ENCODE measurements at places on chromosomes 1 and 21.

- no peak for DNase-seq
These were observed 12.5 kb downstream of the NR5A2 start for GRCh38 chr1:200039849-200040474.

DNA sequence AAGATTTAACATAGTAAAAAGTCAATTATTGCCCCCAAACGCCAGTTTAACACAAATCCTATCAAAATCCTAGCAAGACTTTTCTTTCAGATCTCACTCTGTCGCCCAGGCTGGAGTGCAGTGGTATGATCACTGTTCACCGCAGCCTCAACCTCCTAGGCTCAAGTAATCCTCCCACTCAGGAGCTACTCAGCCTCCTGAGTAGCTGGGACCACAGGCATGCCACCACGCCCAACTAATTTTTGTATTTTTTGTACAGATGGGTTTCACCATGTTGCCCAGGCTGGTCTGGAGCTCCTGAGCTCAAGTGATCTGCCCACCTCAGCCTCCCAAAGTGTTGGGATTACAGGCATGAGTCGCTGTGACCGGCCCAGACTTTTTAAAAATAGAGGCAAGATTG lies 4.8 kb downstream of the SNIP1 start:
- no peak for DNase-seq

- no peak for DNase-seq
These were observed 608.8 kb upstream of the CHRM3 start for GRCh38 chr1:238777551-238777950.

DNA sequence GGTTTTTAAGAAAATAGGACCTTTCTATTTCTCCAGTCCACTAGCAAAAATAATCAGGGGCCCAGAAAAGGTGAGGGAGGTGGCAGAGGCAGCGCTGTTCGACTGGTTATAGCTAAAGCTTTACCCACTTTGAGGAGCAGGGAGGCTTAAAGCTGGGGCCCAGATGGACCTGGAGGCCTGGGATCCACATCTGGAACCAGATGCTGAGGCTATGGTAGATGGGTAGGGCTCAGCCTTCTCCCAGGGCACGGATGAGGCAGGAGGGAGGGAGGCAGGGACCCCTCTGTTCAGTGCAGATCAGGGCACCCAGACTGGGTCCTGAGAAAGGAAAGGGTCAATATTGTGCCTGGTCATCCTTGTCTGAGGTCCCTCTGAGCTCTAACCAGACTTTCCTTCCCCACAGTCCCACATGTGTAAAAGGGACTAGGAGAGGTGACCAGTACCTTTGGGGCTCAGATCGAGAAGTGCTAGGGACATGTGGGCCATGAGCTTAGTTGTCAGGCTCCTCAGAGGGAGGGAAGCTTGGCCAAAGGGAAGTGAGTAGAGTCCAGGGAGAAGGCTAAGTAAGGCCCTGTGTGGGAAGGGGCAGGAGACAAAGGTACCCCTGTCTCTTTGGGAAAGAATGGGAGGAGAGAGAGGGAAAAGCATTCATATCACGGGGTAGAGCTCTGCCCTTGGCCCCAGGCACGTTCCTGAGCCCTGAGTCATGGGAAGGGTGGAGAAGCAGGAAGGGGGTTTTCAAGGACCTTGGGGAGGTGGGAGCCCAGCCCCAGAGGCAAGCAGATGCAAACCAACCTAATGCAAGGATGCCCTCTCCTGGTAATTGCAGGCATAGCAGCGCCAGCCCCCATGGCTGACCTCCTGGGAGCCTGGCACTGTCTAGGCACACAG lies 15.4 kb downstream of the LMNA start:
- DNase-seq = peak; percentile 64

Measured in stimulated activated CD4-positive, alpha-beta T cell treated with anti-CD3 and anti-CD28 coated beads, TNF-alpha, amount 100 ng/mL, for 4 hours (primary cell).